ENCODE measurements at places on chromosomes 1 and 21. TPM values are rescaled to one million over a fixed set of nuclear protein-coding genes. Genes with fewer than 3 reads are reported as not detected.

Gene KLHDC9
- polyA plus RNA-seq, result not detected

Gene NUDT4B
- 1.8 TPM for polyA plus RNA-seq

Gene H6PD
- 15.4 TPM for polyA plus RNA-seq

Gene KANK4
- polyA plus RNA-seq, result not detected

Gene OR14K1
- not detected for polyA plus RNA-seq

Gene KAZN
- 0.24 TPM for polyA plus RNA-seq

Gene TADA1
- polyA plus RNA-seq, result 14.4 TPM

Gene HES4
- polyA plus RNA-seq, result 7.7 TPM

Gene MAST2
- polyA plus RNA-seq, result 7.4 TPM

Gene LCE1C
- not detected for polyA plus RNA-seq

Gene FMO4
- polyA plus RNA-seq, result 4.1 TPM

Gene DNAJB4
- 5.0 TPM for polyA plus RNA-seq

Gene TIAM1
- 9.1 TPM for polyA plus RNA-seq

Gene AVPR1B
- polyA plus RNA-seq, result not detected

Gene KLF17
- polyA plus RNA-seq, result not detected

Gene PLEKHO1
- 32.5 TPM for polyA plus RNA-seq
